ENCODE measurements at places on chromosomes 3 and 15.

- DNase-seq = no peak
Measured at GRCh38 chr3:152038490-152038889, 165.0 kb downstream of the SUCNR1 start.

DNA sequence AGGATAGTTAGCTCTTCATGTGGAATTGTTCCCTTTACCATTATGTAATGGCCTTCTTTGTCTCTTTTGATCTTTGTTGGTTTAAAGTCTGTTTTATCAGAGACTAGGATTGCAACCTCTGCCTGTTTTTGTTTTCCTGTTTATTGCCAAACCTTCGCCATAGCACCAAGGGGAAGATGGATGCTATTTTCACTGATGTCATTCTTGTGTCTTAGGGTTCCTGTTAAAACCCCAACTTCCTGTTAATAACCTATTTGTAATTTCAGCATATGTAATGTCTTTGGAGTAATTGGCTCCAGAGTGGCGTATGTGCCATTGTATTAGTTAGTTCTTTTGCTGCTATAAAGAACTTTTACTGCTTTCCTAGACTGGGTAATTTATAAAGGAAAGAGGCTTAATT, 10.8 kb downstream of the SAMMSON start:
- DNase-seq = no peak

GRCh38 chr3:50211930-50212329, 6.9 kb downstream of the SLC38A3 start:
- no peak for DNase-seq

- DNase-seq = no peak
Measured at GRCh38 chr15:58473724-58474123, 41.9 kb downstream of the LIPC start.

Data from NCI-H1105 treated with DMSO at 0.1 percent for 48 hours (cell line).